ENCODE measurements at places on chromosomes 1 and 21.

GRCh38 chr1:8540971-8541370, 223.1 kb downstream of the SLC45A1 start:
- peak; percentile 36 for DNase-seq

DNA sequence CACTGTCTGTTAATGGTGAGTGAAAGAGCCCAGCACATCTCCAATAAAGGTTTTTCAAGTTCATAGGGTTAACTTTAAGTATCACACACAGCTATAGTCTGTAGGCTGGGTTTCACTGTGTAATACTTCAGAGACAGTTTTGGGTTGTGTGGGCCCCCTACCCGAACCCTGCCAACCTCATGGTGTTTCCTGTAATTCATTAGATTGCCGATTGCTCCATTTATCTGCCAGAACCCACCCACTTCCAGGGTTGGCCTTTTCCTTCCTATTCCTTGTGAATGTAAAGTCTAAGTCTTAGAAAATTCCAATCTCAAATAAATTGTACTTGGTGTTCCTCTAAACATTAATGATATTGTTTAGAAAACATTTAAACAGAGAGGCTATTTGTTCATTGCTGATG, 43.6 kb downstream of the CTTNBP2NL start:
- no peak for DNase-seq

DNA sequence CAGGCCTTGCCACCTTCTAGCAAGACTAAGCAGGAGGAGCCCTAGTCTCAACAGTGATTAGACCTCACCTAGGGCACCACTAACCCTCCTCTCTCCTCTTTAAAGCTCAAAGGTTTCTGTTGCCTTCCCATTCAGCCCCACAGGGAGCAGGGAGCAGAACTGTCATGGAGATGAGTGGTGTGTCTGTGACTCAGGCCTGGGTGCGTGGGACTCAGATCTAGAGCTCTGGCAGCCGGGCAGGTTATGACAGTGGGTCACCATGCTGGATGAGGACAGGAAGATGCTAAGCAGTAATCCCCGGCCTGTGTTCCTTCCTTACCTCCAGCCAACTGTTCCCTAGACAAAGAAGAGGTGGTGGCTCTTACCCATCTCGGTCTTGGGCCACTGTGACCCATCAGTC, 60.1 kb upstream of the COA6 start:
- no peak for DNase-seq

- DNase-seq: no peak
These were observed 14.8 kb upstream of the S100A7 start for GRCh38 chr1:153475282-153475681.

GRCh38 chr1:245160288-245160687, 5.5 kb downstream of the KIF26B start:
- DNase-seq: no peak

DNA sequence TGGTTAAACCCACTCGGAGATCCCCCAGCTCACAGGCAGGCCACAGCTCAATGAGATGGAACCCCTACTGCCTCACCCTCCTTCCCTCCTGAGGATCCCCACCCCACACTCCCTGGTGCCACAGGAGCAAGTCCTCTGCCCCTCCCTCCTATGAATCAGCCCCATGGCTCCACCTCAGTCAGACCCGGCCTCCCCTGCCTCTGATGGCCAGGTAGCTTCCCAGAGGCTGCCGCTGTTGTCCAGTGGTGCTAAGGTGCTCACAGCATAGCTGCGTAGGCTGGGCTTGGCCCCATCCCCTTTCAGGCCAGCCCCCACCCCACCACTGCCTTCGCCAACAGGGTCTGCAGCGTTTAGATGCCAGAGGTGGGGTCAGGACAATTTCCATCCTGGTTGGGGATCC, 98.5 kb upstream of the IGSF21 start:
- DNase-seq: no peak

DNA sequence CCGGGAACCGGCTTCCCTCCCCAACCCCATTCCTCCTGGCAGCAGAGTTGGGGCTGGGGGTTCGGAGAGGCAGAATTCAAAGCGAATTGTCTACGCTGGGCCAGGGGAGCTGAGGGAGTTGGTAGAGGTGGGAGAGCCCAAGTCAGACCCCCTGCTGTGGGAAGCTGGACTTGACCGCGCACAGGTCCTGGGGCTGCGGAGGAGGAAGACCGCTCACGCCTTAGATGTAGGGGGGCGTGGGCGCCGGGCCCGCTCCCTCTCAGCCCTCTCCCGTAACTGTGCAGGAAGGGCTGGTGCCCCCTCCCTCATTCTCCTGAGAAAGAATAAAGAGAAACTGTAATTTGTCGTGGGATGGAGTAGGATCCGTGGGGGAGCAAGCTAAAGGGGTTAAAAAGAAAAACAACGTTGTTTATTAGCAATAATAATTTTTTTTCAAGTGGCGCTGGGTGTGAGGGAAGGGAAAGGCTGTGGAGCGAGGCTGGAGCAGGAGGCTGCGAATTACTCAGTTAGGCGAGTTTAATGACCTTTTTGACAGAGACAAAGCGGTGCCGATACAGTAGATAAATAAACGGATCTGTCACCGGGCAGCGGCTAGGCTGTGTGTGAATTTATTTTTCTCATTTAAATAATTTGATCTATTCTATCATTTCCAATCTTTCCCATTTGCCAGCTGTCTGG, 838 bp upstream of the GRIK3 start:
- no peak for DNase-seq

- DNase-seq: peak; percentile 65
These were observed 46.6 kb downstream of the WLS start for GRCh38 chr1:68185743-68186142.

- no peak for DNase-seq
These were observed 379.2 kb upstream of the SPAG17 start for GRCh38 chr1:118563981-118564951.

GRCh38 chr1:2269193-2269921, 41.2 kb downstream of the SKI start:
- no peak for DNase-seq

DNA sequence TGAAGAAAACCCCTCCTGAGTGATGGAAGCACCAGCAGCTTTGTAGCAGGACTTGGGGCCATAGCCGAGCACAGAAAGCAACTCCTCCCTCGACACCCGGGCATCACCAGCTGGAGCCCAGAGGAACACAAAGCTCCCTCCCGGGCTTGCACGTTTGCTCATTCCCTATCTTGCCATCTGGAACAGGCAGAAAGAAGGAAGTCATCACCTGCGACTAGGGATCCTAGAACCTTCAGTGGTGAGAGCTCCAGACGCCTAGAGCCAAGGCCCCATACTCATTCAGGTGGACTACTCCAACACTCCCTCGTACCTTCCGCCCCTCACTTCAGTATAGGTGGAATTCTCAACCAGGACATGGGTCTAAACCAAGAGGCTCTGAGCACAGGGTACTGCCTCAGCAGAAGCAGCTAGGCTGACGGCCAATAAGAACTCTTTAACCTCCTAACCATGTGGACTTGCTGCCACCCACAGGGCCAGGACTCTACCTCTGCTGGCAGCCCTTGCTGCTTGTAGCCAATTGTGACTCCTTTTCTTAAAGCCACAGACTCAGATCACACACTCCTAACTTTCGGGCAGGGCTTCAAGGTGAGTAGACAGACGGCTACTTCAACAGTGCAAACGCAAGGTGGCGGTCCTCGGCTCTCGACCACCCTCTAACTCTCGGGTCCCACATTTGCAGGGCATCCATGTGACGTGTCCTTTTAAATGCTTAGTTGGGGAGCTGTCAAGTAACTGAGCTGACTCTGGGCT, 65.4 kb downstream of the NPHP4 start:
- no peak for DNase-seq

GRCh38 chr1:39965044-39965443, 10.1 kb downstream of the MFSD2A start:
- DNase-seq: no peak

GRCh38 chr1:94821636-94822305, 1.6 kb downstream of the SLC44A3 start:
- DNase-seq: no peak

DNA sequence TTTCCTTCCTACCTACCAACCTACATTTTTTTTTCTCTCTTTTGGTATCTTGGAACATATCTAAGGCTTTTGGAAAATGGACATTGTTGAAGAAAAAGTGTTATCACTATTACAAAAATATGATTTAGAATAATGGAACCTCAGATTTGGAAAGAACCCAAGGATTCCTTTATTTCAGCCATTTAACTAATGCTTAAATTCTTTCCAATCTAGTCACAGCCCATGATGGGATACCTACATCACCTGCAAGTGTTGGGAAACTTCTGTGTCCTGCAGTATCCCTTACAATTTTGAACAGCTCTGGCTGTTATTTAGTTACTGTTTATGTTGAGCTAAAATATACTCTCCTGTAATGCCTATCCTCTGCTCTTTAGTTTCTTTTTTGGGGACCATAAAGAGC, 22.3 kb upstream of the APOBEC4 start:
- DNase-seq: no peak

DNA sequence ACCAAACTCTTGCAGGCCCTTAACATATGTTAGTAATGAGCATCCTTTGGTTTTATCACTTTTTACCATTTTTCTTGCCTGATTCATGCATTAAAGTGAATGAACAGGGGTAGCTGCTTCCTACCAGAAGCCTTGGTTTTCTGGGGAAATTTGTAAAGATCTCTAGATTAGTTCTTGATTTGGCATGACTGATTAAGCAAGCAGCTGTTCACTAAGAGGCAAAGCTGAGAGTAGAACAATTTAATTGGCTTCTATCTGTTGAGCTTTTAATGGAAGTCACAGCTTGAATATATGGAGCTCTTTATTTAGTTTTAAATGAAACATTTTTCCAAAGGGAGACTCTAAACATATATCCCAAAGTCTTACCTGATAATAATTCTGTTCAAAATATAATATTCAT, 23.6 kb downstream of the TLCD4 start:
- no peak for DNase-seq

- peak; percentile 20 for DNase-seq
These were observed 16.3 kb downstream of the COL18A1 start for GRCh38 chr21:45421071-45421845.

GRCh38 chr1:165306543-165307434, 49.7 kb downstream of the LMX1A start:
- no peak for DNase-seq

- no peak for DNase-seq
These were observed 39.4 kb downstream of the TRAPPC10 start for GRCh38 chr21:44051462-44051941.

DNA sequence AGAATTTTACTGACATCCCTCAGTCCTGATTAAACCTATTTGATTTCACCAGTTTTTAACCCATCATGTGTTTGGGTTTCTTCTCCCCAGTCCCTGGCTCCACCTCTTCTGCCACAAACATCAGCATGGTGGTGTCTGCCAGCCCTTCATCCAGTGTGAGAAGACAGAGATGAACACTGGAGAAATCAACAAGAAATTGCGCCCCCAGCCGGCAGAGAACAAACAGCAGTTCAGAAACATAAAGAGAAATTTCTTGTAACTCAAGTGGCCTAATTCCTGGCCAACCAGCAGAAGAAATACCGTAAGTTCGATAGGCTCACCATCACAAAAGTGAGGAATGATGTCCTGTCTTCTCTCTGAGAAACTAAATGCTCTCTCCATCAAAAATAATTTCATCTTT, 18.3 kb downstream of the S100A11 start:
- no peak for DNase-seq

DNA sequence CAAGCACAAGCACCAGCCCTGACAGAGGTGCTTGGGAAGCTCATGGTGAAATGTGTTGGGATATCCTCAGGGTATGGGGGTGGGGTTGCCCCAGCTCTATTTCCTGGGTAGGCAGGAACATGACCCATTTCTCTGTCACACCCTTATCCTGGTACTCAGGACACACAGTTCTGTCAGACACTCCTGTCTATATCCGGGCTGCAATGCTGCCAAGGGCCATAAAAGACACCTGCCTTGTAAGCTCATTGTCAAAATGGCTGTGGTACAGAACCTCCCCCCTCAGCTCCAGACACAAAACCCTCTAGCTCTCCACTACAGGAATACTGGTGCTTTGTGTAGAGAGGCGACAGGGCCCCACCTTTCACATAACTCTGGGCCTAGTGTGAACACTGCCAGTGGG, 636.7 kb downstream of the PLA2G4A start:
- DNase-seq: no peak

- no peak for DNase-seq
These were observed 4.0 kb upstream of the LAPTM5 start for GRCh38 chr1:30761381-30762151.

- DNase-seq: no peak
These were observed 4.9 kb upstream of the EPS15 start for GRCh38 chr1:51523931-51524330.

- DNase-seq: no peak
These were observed 338.0 kb downstream of the MATN1 start for GRCh38 chr1:30385246-30385995.

DNA sequence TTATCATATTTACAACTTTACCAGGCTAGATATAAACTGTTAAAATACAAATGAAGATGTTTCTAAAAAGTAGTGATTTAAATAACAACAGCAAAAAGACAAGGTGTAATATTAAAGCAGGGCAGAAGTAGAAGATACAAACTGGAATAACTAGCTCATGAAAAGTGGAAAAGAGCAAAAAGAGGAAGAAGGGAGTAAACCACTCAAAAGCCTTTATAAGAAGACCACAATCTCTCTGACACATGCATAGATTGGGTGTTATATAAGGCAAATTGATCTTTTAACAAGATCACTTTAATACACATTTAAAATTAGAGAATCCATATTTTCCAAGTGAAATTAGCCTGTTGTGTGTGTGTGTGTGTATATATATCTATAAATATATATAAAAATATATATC, 5.0 kb downstream of the DENND1B start:
- DNase-seq: no peak

DNA sequence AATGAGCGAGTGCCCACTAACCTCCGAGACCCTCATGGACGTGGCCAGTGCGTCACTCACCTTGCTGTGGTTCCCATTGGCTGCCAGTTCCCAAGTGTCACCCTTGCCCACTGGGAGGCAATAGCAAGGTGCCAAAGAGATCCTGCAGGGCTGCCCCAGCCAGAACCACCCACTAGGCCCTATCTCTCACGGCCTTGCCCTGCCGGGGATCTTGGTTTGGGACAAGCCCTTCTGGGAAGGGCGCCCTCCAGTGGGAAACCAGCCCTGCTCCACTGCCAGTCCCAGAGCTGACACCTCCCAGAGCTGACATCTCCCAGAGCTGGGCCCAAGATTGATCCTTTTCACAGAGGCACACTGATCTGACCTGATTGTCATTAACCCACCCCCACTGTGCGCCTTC, 2.1 kb upstream of the SELENON start:
- no peak for DNase-seq

- DNase-seq: no peak
These were observed 129.6 kb downstream of the LRRC40 start for GRCh38 chr1:70075761-70076160.
